ENCODE measurements at places on chromosomes 16 and 17. TPM values are rescaled to one million over a fixed set of nuclear protein-coding genes. Genes with fewer than 3 reads are reported as not detected.

DNA sequence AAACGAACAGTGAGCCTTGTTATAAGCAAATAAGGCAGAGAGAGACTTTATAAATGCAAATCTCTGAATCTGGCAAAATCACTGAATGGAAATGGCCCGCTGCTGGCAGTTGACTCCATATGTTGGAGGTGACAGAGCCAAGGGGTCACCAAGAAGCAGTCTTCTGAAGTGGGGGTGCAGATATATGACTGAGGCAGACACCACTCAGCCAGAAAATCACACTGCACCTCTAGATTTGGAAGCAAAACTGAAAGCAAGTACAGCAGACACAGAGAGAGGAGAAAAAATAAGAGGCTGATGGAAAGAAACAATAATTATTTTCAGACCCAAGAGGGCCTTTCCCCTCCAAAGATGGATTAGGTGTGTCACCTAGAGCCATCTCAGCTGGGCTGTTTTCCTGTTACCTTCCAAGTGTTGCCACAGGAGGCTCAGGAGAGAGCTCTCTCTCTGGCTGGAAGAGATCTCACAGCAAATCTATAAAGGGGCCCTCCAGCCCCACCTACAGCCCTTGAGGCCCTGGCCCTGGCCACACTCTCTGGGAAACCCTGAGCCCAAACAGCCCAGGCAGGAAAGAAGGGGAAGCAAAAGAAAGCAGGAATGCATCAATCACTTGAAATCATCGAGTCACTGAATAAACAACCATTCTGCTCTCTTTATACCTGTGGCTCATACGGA lies 585.1 kb upstream of the PSMD7 start:
- DNase-seq, result no peak

DNA sequence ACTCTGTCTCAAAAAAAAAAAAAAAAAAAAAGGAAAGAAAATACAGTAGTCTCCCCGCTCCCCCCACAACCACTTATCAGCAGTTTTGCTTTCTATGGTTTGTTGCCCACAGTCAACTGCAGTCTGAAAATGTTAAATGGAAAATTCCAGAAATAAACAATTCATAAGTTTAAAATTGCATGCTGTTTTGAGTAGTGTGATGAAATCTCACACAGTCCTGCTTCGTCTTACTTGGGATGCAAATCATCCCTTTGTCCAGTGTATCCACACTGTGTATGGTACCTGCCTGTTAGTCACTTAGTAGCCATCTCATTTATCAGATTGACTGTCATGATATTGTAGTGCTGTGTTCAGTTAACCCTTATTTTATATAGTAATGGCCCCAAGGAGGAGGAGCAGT lies 41.5 kb downstream of the NF1 start:
- no peak for DNase-seq

MT4 gene
- total RNA-seq, result not detected

GRCh38 chr17:73174126-73174525 lies 9.3 kb downstream of the SSTR2 start:
- no peak for DNase-seq

DNA sequence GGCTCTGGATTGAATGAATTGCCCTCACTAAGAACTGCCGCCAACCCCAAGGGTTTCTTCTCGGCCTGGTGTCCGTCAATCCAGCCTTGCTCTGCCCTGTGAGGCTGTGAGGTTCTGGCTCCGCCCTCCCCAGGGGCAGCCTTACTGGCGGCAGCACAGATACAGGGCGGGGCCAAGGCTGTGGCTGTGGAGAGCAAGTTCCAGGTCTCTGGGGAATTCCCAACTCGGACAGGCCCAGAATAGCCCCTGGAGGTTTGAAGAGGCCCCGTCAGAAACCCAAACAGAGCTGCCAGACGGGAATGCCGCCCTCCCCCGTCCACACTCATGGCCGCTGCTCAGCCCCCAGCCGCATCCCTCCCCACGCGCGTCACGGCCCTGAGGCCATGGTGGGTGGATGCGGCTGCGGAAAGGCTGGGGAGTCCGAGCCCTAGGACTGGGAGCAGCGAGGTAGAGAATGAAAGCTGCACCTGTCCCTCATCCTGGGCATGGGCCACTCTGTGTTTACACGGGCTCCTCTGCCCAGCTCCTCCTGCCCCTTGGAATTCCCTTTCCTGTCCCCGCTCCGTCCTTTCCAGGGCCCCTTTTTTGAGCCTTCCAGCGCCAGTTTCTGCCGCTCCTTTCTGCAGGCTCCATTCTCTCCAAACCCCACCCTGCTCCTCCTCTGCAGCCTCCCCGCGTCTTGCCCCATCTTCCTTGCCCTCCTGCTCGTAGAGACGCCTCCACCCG lies 660 bp upstream of the PRRT2 start:
- peak; percentile 73 for DNase-seq

CALB2 gene
- total RNA-seq, result not detected

GRCh38 chr17:9672266-9672665 lies 26.9 kb downstream of the USP43 start:
- DNase-seq, result no peak

GAS7 gene
- total RNA-seq, result 16.2 TPM

DNA sequence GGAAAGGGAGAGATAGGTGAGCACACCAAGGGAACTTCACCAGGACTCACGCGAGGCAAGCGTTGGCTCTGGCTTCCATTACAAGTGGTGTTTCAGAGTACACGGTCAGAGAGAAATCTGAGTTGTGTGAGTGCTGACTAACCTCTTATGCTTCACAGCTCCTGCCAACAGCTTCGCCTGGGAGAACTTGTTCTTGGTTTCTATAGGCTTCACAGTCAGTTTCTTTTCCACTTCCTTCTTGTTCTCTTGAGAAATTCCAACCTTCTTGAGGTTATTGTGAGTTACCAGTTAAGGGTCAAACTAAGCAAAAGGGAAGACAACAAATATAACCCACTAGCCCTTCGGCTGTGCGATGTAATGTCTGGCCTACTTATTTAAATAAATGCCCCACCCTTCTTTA lies 18.9 kb downstream of the PSME3IP1 start:
- DNase-seq, result no peak

MYH1 gene
- not detected for total RNA-seq

DNA sequence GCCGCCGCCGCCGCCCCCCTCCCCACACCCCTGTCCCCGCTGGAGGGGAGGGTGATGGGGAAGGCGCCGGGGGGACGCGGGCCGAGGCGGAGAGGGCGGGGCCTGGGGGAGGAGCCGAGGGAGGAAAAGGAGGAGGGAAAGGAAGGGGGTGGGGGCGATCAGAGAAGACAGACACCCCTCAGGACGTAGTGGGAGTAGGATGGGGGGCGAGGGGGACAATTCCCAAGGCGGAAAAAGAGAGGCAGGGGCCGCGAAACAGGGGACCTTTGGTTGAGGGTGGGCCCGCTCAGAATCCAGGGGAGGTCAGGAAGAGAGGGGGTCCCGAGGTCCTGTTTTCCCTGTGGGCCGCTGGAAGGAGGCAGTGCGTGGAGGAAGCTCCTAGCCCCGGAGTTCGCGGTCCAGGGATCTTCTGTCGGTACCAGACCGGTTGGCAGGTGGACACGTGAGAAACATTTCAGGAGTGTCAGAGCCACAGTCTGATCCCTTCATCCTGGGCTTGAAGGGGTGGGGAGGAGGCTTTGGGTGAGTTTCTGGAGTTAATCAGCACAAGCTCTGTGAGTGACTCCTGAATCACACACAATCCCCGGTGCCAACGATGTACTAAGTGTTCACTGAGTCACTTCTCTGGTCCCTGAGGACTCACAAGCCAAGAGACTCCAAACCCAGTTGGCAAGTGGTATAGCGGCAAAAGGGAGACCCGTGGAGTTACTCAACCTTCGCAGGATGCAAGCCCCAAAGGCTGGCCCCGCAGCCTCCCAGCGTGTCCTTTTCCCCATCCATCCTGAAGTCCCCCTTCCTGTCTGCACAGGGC lies at the start of gene XYLT1:
TSS of gene XYLT1 (minus strand) at position 53 of the 811 bp plus-strand sequence. CDS start 164 bp downstream, outside the sequence.
- peak; percentile 72 for DNase-seq

GRCh38 chr17:44083250-44083849 lies 12.8 kb downstream of the G6PC3 start:
- no peak for DNase-seq

KCNJ18 gene
- not detected for total RNA-seq

GRCh38 chr17:59027750-59028149 lies 78.9 kb downstream of the TRIM37 start:
- no peak for DNase-seq

ZNF385C gene
- total RNA-seq, result 1.9 TPM

DNA sequence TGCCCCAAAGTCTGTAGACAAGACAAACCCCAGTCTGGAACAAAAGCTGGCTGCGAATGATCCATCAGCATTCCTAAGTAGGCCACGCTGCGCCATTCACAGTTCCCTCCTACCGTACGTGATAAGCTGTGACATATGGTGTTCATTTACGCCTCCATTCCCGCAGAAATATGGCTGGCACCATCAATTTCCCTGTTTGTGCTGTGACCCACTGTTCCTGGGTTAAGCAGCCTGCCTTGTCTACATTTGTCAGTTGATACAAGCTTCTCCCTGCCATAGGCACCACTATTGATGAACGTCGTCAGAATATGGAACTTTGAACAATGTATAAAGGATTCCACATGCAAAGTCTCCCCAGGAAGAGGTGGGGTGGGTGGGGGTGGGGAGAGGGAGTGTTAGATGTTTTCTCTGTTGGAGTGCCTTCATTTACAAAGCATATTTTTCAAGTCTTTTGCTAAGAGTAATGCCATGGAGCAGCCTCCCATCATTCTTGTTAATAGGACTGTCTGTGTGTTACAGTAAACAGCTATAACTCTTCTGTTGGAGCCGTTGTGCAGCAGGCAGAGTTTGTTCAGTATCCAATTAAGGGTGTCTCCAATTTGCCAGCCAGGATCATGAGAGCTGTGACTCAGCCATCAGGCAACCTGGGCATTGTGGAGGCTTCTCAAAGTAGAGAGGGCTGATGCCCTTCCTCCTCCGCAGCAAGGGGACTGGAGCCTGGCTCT lies 294.6 kb downstream of the TMEM114 start:
- no peak for DNase-seq

DNA sequence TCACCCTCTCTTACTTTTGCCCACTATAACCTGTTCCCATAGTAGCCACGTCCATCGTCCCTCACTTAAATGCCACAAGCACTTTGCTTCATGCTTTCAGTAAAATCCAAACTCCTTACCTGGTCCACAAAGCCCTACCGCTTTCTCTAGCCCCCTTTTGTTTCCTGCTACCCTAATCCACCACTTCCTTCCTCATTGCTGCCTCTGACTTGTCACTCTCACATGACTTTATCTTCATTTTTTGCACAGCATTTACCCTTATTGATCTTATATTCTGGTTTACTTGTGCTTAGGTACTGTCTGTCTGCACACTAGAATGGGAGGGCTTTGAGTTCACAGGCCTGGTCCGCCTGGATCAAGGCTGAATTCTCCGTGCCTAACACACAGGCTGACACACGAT lies 340.0 kb downstream of the XYLT1 start:
- peak; percentile 29 for DNase-seq

KRT27 gene
- not detected for total RNA-seq

KRTAP4-3 gene
- not detected for total RNA-seq

- no peak for DNase-seq
Observed at GRCh38 chr17:74527756-74528155, 3.5 kb downstream of the CD300LB start.
